ENCODE measurements at places on chromosomes 12 and 14. TPM values are rescaled to one million over a fixed set of nuclear protein-coding genes. Genes with fewer than 3 reads are reported as not detected.

TBC1D30 gene
- 0.29 TPM for polyA plus RNA-seq

ANKRD9 gene
- polyA plus RNA-seq = 21.3 TPM

OR6C1 gene
- not detected for polyA plus RNA-seq

SLC25A47 gene
- not detected for polyA plus RNA-seq

OAS3 gene
- 3.0 TPM for polyA plus RNA-seq

RFX4 gene
- polyA plus RNA-seq = not detected

GALNT8 gene
- polyA plus RNA-seq = not detected

DHRS2 gene
- 1.2 TPM for polyA plus RNA-seq

CCDC38 gene
- polyA plus RNA-seq = not detected

GRCh38 chr12:124667506-124668326 lies 100.3 kb upstream of the NCOR2 start:
- no peaks in the 10 kb centered on the region for H3K36me3 ChIP-seq
- no peak for DNase-seq
- H3K4me1 ChIP-seq = no peaks in the 10 kb centered on the region
- no peak overlapping the region for H3K4me3 ChIP-seq

GRCh38 chr14:76762411-76763095 lies 1.3 kb downstream of the VASH1 start:
- DNase-seq = no peak
- H3K27ac ChIP-seq = peak overlapping the region; percentile 79
- no peaks in the 10 kb centered on the region for H3K27me3 ChIP-seq
- peak overlapping the region; percentile 92 for H3K4me3 ChIP-seq

DNA sequence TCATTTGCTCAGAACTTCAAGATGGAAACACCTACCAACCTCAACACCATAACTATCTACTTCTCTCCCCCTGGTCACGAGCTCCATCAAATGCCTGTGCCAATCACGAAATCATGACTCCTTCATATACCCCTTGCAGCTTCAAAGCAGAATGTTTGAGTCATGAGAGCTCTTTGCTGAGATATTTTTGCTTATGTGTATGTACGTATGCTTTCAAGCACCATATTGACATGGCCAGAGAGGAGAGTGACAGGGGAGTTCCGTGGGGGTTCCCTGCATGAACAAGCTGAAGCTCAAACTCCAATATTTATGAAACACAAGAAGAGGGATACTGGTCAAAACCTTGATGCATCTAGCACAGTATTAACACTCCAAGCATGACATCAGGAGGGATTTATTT lies 374.4 kb downstream of the DPF3 start:
- no peak overlapping the region for H3K27ac ChIP-seq
- H3K36me3 ChIP-seq = no peaks in the 10 kb centered on the region
- H3K4me3 ChIP-seq = no peak overlapping the region

GRCh38 chr12:79549531-79550271 lies 141.1 kb downstream of the PAWR start:
- no peaks in the 10 kb centered on the region for H3K4me1 ChIP-seq
- H3K36me3 ChIP-seq = no peaks in the 10 kb centered on the region
- no peak overlapping the region for H3K27ac ChIP-seq
- DNase-seq = no peak
- no peaks in the 10 kb centered on the region for H3K27me3 ChIP-seq
- H3K4me3 ChIP-seq = no peak overlapping the region

GRCh38 chr12:75908961-75909605 lies 122.5 kb downstream of the PHLDA1 start:
- peak; percentile 21 for DNase-seq
- peak overlapping the region; percentile 40 for H3K27ac ChIP-seq
- no peaks in the 10 kb centered on the region for H3K27me3 ChIP-seq
- 0 out of 2 replicates have a peak overlapping the region, but pooled peaks have one; percentile 11 for H3K4me3 ChIP-seq

DNA sequence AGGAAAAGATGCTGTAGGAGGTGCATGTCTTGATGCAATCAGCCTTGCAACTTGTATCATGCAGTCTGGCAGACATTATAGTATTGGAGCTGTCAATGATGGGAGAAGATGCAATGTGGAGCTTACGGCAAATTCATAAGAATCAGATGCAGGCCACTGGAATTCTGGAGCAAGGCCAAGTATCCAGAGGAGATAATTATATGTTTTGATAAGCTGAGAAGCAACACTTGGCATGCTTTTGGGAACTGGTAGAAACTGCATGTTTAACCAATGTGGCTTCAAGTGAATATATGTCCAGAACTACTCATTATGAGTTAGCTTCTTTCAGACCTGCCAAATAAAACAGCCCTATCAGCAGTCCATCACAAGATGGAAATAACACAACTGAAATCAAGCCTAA lies 249.1 kb upstream of the PPFIA2 start:
- H3K4me1 ChIP-seq = no peaks in the 10 kb centered on the region
- no peak for DNase-seq
- H3K27ac ChIP-seq = no peak overlapping the region
- H3K36me3 ChIP-seq = no peaks in the 10 kb centered on the region

- no peak overlapping the region for H3K27ac ChIP-seq
- peak; percentile 30 for DNase-seq
- H3K27me3 ChIP-seq = no peaks in the 10 kb centered on the region
- H3K4me3 ChIP-seq = no peak overlapping the region
- H3K4me1 ChIP-seq = peaks cover 18% of the 10 kb centered on the region
These were observed 29.8 kb upstream of the CDKN3 start for GRCh38 chr14:54366736-54367735.

GRCh38 chr14:105862581-105863239 lies 336.3 kb downstream of the TMEM121 start:
- no peak overlapping the region for H3K27ac ChIP-seq
- peaks cover 12% of the 10 kb centered on the region for H3K4me1 ChIP-seq
- H3K4me3 ChIP-seq = no peak overlapping the region
- no peaks in the 10 kb centered on the region for H3K27me3 ChIP-seq

- no peak overlapping the region for H3K4me3 ChIP-seq
- H3K4me1 ChIP-seq = peaks cover 18% of the 10 kb centered on the region
- no peak overlapping the region for H3K27ac ChIP-seq
These were observed 587 bp downstream of the SELPLG start for GRCh38 chr12:108633081-108633533.

GRCh38 chr14:99419905-99420304 lies 60.8 kb downstream of the SETD3 start:
- H3K36me3 ChIP-seq = no peaks in the 10 kb centered on the region
- no peak overlapping the region for H3K4me3 ChIP-seq
- no peak overlapping the region for H3K27ac ChIP-seq
- no peaks in the 10 kb centered on the region for H3K4me1 ChIP-seq
- H3K27me3 ChIP-seq = no peaks in the 10 kb centered on the region
- DNase-seq = no peak

GRCh38 chr12:64598831-64599230 lies 11.5 kb upstream of the RASSF3 start:
- no peaks in the 10 kb centered on the region for H3K27me3 ChIP-seq
- DNase-seq = peak; percentile 39
- no peak overlapping the region for H3K4me3 ChIP-seq
- no peak overlapping the region for H3K27ac ChIP-seq
- H3K4me1 ChIP-seq = peaks cover 5% of the 10 kb centered on the region

- no peak overlapping the region for H3K4me3 ChIP-seq
- H3K36me3 ChIP-seq = no peaks in the 10 kb centered on the region
- no peak overlapping the region for H3K27ac ChIP-seq
- H3K27me3 ChIP-seq = no peaks in the 10 kb centered on the region
- H3K4me1 ChIP-seq = no peaks in the 10 kb centered on the region
- no peak for DNase-seq
These were observed 172.9 kb upstream of the AVPR1A start for GRCh38 chr12:63323942-63324341.

GRCh38 chr12:104360983-104361707 lies 57.6 kb downstream of the EID3 start:
- no peaks in the 10 kb centered on the region for H3K36me3 ChIP-seq
- no peak overlapping the region for H3K4me3 ChIP-seq
- no peak overlapping the region for H3K27ac ChIP-seq
- DNase-seq = no peak
- no peaks in the 10 kb centered on the region for H3K27me3 ChIP-seq

- H3K36me3 ChIP-seq = no peaks in the 10 kb centered on the region
- no peaks in the 10 kb centered on the region for H3K4me1 ChIP-seq
- H3K27me3 ChIP-seq = no peaks in the 10 kb centered on the region
- no peak for DNase-seq
- no peak overlapping the region for H3K4me3 ChIP-seq
These were observed 30.6 kb upstream of the NFYB start for GRCh38 chr12:104168596-104168995.

DNA sequence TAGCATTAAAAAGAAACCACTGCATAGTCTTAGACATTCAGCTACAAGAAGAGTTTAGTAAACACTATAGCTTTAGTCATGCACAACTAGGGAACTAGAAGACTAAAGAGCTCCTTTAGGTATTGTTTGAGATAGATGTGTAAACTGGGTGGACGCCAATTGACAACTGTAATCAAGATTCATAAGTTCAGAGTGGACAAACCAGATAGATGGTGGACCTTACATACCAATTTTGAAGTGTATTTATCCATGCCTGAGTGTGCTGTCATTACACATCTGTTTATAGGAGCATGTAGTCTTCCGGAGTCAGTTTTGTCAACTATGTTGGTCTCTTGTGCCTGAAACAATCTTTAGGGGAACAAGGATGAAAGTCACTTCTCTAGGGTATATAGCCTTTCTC lies 96.6 kb downstream of the LMO3 start:
- no peak for DNase-seq
- no peak overlapping the region for H3K27ac ChIP-seq

DNA sequence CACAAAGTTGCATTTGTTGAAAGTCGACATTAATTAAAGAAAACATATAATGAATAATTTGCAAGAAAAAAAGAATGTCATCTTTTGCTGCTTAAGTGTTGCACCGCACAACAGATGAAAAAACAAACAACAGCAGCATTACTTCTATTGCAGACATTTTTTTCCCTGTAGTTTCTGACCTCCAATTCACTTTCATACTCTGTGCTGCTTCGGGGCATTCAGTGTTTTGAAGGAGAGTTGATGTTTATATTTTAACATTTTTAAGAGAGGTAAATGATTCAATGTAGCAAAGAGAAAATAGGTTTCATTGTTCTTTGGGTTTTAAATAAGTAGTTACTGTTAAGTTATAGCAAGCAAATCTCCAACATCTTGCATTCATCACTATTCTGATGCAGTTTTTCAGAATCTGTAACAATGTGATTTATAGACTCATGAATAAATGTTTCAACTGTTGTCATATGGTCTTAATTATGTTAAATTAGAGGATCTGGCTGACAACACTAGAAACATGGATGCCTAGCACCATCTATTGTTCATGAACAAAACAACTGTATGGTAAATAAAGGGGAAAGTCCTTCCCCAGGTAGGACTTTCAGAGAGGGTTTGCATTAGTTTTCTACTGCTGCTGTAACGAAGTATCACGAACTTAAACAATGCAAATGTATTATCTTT lies 168.1 kb downstream of the BCAT1 start:
- H3K27me3 ChIP-seq = no peaks in the 10 kb centered on the region
- H3K36me3 ChIP-seq = no peaks in the 10 kb centered on the region
- H3K4me1 ChIP-seq = peaks cover 6% of the 10 kb centered on the region
- H3K4me3 ChIP-seq = no peak overlapping the region
- DNase-seq = peak; percentile 45

GRCh38 chr12:92938018-92938417 lies 8.9 kb upstream of the EEA1 start:
- no peak overlapping the region for H3K4me3 ChIP-seq
- no peak overlapping the region for H3K27ac ChIP-seq
- H3K36me3 ChIP-seq = no peaks in the 10 kb centered on the region
- H3K4me1 ChIP-seq = no peaks in the 10 kb centered on the region
- no peaks in the 10 kb centered on the region for H3K27me3 ChIP-seq

DNA sequence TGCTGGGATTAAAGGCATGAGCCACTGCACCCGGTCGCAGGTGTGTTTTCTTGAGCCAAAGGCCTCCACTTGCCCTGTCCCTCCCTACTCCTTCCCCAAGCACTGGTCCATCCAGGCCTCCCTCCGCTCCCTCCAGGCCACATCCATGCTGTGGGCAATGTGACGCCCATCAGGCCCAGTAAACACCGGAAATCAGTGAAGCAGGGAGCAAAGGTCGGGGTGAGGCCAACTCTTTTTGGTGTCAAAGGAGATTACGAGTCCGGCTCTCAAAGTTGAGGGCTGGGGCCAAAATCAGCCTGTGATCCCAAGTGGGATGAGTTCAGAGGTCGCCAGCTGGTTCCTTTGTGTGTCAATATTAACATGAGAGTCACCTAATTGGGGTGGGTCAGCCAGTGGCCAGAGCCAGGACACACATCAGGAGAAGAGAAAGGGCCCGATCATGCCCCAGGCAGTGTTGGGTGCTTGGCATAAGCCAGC lies 195.7 kb downstream of the RBM19 start:
- no peak overlapping the region for H3K4me3 ChIP-seq
- no peak for DNase-seq
- no peaks in the 10 kb centered on the region for H3K36me3 ChIP-seq
- no peak overlapping the region for H3K27ac ChIP-seq

DNA sequence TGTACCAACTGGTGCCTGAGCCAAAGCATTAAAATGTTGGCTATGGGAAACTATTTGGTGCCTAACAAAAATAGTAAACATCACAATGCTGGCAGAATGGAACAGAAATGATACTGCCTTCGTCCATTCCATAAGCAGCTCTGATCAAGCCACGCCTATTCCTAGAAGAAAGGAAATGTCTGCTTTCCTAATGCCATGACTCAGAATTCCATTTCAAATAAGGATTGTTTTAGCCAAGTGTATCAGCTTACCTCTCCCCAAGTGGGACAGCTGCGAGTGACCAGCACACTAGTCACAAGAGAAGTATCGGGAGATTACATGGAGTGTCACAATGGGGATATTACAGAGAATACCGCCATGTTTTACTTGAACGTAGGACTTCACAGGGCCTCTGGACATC lies 38.7 kb downstream of the GLT8D2 start:
- H3K27me3 ChIP-seq = no peaks in the 10 kb centered on the region
- H3K27ac ChIP-seq = peak overlapping the region; percentile 83
- H3K4me3 ChIP-seq = no peak overlapping the region

GRCh38 chr14:92525322-92526095 lies 11.9 kb downstream of the RIN3 start:
- H3K4me3 ChIP-seq = no peak overlapping the region
- DNase-seq = no peak
- H3K4me1 ChIP-seq = no peaks in the 10 kb centered on the region
- no peaks in the 10 kb centered on the region for H3K36me3 ChIP-seq
- H3K27ac ChIP-seq = no peak overlapping the region

DNA sequence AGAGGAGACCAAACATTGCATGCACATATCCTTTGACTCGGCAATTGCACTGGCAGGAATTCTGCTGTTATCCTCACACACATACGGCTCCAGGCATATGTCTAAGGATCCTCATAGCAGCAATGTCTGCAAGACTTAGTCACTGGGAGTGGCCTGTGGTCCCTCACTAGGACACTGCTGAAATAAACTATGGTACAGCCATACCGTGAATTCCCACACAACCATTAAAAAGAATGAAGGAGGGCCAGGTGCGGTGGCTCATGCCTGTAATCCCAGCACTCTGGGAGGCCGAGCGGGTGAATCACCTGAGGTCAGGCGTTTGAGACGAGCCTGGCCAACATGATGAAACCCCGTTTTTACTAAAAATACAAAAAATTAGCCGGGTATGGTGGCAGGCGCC lies 105.1 kb downstream of the ZFP36L1 start:
- H3K27ac ChIP-seq = peak overlapping the region; percentile 55
- peaks cover 30% of the 10 kb centered on the region for H3K4me1 ChIP-seq
- no peak for DNase-seq
- H3K27me3 ChIP-seq = no peaks in the 10 kb centered on the region

- peaks cover 15% of the 10 kb centered on the region for H3K27me3 ChIP-seq
- no peak overlapping the region for H3K4me3 ChIP-seq
These were observed 18.7 kb downstream of the RNASE10 start for GRCh38 chr14:20524027-20524426.
